ENCODE measurements at places on chromosomes 1 and 21. TPM values are rescaled to one million over a fixed set of nuclear protein-coding genes. Genes with fewer than 3 reads are reported as not detected.

The HPCA gene
- not detected for total RNA-seq

The GJA9 gene
- total RNA-seq, result not detected

The HAX1 gene
- total RNA-seq, result 69.2 TPM

The KIAA1614 gene
- 7.9 TPM for total RNA-seq

The PTPN22 gene
- 0.95 TPM for total RNA-seq

The RIMKLA gene
- total RNA-seq, result under 0.01 TPM

The PDZK1 gene
- 1.7 TPM for total RNA-seq

The ATP1A2 gene
- total RNA-seq, result 0.16 TPM

The TFF2 gene
- total RNA-seq, result not detected

The CORT gene
- not detected for total RNA-seq

The EFNA4 gene
- total RNA-seq, result 3.6 TPM

The PDPN gene
- total RNA-seq, result 0.86 TPM

The RNF115 gene
- total RNA-seq, result 12.5 TPM
